Coronary artery (tissue), 2 donors: ENCODE measurements at places on chromosomes 1 and 21.

DNA sequence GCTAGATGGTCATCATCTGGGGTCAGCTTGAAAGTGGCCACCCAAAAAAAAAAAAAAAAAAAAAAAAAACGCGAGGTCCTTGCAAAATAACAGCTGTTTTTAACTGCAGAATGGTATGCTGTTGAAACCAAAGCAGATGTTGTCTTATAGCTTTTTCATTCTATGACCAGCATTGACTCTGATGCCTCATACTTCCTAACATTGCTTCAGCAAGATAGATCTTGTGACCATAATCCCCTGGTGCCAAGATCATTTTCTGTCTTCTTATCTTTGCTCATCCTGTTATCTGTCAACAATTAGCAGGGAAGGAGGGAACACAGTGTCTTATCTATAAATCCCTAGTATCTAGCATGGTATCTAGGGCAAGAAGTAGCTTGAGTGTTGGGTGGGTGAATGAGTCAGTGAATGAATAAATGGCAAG lies 181.5 kb downstream of the PLPP3 start:
- DNase-seq, result no peak

GRCh38 chr1:37181425-37181824 lies 147.1 kb upstream of the GRIK3 start:
- DNase-seq, result no peak

DNA sequence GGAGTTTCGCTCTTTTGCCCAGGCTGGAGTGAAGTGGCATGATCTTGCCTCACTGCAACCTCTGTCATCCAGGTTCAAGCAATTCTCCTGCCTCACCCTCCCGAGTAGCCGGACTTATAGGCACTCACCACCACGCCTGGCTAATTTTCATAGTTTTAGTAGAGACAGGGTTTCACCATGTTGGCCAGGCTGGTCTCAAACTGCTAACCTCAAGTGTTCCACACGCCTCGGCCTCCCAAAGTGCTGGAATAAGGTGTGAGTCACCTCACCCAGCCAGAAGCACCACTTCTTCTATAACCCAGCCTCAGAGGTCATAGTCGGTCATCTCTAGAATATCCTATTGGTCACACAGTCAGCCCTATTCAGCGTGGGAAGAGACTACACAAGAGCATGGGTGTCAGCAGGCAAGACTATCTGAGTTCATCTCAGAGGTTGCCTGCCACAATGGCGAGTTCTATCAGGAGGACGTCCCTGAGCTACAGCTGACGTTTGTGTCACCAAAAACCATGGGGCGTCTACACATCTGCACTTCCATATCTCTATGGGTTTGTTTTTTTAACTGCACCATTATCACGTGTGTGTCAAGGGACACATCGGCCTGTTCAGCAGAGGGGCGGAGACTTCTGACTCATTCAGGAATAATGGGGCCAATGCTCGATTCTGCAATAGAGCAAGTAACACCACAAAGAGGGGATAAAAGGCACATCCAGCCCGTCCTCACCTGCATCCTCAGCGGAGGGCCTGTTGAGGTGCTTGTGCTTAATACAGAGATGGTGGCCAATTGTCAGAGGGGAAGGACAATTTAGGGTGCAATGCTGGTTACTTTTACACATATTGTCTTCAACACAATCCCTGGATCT lies 256.3 kb upstream of the IRF2BP2 start:
- DNase-seq, result peak; percentile 80

GRCh38 chr1:207259391-207259790 lies 62.1 kb upstream of the CD55 start:
- no peak for DNase-seq

- no peak for DNase-seq
These were observed 62.7 kb downstream of the CASZ1 start for GRCh38 chr1:10733474-10734366.

DNA sequence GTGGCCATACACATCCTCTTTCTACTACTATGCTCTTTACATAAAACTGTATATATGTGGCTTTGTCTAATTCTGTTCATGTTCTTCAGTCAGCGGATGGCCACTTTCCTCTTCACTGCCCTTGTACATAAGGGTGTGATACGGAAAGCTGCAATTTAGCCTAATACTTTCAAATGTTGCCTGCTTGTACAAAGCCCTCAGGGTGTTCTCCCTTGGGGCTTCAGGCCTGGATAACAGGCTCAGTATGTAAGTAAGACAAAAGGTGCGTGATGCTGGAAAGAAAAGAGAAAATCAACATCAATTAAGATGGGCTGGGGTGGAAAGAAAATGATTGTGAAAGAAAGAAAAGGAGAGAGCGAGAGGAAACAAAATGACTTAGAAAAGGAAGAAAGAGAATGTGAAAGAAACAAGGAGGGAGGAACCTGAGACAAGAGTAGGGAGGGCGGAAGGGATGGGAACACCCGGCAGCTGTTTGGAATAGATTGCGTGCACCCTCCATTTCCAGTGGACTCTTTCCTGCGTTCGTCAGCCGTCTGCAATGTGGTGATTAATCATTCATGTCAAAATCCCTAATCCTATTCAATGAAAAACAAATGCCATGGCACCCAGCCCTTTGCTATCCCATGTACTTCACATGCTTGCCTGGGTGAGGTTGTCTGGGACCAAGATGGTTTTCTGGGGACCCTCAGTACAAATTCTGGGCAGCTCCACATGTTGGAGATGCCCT lies 553.6 kb downstream of the NUF2 start:
- DNase-seq, result no peak

GRCh38 chr1:215005656-215006345 lies 76.7 kb upstream of the KCNK2 start:
- no peak for DNase-seq

DNA sequence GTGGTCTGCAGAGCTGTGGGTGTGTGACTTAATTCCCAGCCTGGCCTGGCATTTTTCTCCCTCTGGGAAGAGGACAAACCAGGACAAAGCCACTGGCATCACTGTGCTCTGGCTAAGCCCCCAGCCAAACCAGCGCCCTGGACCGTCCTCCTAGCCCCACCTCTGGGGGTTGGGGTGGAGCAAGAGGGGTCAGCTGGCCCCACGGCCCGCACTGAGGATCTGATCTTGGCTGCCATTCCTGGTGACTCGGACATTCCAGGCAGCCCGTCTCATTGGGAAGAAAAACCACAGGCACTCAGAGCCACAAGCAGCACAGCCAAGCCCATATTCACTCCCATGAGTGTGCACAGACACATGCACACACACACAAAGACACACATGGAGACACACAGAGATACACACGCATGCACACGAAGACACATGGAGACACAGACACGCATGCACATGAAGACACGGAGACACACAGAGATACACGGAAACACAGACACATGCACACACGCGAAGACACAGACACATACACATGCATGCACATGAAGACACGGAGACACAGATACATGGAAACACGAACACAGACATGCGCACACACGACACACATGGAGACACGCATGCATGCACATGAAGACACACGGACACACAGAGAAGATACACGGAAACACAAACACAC lies 2.3 kb upstream of the MXRA8 start:
- DNase-seq, result peak; percentile 90
